ENCODE measurements at places on chromosomes 5 and 9. TPM values are rescaled to one million over a fixed set of nuclear protein-coding genes. Genes with fewer than 3 reads are reported as not detected.

The DEPDC1B gene
- 8.4 TPM for total RNA-seq

The BICD2 gene
- total RNA-seq, result 9.8 TPM

The TXNDC8 gene
- not detected for total RNA-seq

The ARAP3 gene
- total RNA-seq, result 15.4 TPM

The SEMA5A gene
- total RNA-seq, result 32.7 TPM

The ACOT12 gene
- not detected for total RNA-seq

The POC5 gene
- total RNA-seq, result 5.8 TPM

Data from colonic mucosa (tissue), 4 donors.